T47D (cell line): ENCODE measurements at places on chromosomes 7 and 10.

DNA sequence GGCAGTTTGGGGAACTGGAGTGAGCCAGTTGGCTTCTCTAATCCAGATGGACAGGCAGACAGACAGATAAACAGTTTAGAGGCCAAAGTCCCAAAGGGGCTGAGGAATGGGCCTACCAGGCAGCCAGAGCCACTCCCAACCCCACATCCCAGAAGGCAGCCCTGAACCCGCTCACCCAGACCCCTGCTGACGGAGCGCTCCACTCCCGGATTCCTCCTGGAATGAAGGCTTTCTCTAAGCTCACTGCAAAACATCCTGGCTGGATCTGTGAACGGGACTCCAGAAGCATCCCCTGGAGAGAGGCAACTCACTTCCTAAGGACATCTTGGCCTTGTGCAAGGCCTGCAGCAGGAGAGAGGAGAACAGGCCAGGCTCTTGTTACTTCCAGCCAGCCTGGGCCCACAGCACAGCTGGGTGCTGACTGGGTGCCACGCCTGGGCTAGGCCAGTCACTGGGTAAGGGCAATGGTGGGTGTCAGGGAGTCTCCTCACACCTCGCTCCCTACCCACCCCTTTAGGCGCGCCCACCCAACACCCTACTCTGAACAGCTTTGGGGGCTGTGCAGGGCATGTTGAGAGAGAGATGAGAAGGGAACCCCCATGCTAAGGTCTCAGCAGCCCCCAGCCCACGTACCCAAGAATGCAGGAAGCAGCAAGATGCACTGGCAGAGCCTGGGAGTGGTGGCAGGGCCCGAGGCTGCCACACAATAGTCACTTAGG is 168.6 kb upstream of the ZMIZ1 start:
- DNase-seq: no peak

GRCh38 chr7:95089414-95090315 is 182.3 kb downstream of the PPP1R9A start:
- no peak for DNase-seq

DNA sequence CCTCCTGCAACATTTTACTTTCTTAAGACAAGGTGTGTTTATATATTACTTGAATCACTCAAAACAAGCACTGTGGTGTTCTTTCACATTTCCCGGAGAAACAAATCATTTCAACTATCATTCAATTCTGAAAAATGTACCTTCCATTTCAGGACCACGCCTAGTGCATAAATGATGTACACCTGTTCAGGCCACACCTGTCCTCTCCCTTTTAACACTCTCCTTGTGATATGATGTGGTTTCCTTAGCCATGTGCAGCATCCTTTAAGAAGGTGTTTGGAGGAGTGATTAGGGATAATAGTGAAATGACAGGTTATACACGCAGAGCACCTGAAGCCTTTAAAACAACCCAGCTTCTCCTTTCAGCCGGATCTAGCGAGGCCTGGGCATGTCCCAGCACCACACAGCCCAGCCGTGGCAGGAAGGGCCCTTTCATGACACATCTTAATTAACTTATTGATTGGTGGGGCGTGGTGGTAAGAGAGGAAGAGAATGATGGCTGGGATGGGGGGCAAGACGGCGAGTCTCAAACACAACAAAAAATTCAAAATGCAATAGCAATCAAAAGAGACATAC is 26.9 kb downstream of the ABLIM1 start:
- no peak for DNase-seq

GRCh38 chr7:90383422-90383821 is 19.8 kb upstream of the CLDN12 start:
- no peak for DNase-seq

DNA sequence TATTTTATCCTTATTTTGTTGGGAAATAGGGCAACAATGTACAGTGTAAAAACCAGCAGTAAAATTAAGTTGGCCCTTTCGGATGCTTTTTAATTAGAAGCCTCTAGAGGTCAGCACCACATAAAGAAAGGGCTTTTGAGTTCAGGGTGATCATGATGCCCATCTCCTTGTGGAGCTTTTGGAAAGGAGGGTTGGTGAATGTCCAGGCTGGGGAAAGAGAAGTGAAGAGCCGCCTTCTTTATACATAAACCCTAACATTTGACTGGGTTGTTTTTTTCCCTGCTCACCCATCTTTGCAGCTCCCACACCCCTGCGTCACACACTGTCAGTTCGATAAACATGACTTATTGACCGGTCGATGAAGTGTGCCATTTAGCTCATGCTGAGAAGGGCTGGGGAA is 29.8 kb downstream of the MTURN start:
- peak; percentile 48 for DNase-seq

DNA sequence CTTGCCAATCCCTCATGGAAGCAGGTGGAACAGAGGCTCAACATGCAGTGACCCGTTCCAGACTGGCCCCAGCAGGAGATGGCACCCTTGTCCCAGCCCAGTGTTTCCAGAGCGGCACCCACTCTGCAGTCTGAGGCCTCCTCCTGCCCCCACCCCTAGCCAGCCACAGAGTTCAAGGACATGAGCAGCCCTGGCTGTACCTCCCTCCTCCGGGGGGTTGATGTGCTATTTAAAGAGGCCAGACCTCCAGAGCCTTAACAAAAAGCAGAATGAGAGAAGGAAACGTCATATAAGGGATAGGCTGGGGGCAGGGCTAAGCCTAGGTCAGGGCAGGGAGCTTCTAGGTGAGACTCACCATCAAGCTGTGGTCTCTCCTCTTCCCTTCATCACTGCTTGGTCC is 115.7 kb upstream of the NANOS1 start:
- DNase-seq: no peak

DNA sequence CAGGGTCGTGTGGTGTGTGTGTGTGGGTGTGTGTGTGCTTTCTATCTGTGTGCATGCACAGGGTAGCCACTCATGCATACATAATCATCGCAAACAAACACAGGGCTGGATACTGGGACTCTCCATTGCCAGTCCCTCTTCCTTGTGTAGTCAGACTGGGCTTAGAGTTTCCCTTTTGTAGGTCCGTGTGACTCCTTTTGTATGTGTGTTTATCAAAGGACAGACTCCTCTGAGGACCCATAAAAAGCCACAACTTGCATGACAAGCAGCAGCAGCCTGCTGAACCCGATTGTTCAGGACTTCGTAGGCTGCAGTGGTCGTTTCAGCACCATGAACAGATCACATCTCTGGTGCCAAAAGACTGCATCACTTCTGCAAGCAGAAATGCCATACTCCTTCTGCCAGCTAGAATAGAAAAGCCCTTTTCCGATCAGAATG is 895 bp downstream of the VSTM2A start:
- peak; percentile 79 for DNase-seq

DNA sequence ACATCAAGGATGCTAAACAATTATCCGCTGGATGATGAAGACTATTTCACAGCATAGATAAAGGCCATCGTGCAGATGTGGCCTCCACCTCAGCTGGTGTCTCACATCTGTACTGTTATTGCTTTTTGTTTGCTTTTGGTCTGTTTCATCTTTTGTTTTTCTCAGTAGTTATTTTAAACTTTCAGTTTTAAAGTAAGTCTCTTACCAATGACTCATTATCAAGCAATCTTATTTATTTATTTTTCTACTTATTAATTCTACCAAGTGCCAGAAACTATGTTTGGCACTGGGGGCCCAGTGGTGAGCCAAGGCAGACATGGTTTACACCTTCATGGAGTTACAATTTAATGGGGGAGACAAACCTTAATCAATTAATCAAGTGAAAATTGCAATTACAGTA is 250.9 kb upstream of the TMEM72 start:
- no peak for DNase-seq

DNA sequence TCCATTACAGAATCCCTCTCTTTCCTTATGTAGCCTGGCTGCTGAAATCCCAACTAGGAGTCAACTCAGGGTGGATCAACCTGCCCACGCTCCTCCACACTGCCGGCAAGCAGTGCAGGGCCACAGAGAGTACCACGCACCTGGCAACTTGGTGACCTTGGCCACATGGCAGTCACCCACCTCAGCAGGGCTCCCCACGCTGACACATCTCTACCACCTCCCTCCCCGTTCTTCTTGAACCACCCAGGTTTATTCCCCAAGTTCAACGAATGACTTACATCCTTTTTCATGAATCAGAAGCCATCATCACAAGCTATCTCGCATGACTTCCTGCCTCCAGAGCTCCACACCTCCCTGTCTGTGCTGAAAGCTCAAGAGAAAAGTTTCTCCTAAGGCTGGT is 153.4 kb downstream of the GRID1 start:
- no peak for DNase-seq

DNA sequence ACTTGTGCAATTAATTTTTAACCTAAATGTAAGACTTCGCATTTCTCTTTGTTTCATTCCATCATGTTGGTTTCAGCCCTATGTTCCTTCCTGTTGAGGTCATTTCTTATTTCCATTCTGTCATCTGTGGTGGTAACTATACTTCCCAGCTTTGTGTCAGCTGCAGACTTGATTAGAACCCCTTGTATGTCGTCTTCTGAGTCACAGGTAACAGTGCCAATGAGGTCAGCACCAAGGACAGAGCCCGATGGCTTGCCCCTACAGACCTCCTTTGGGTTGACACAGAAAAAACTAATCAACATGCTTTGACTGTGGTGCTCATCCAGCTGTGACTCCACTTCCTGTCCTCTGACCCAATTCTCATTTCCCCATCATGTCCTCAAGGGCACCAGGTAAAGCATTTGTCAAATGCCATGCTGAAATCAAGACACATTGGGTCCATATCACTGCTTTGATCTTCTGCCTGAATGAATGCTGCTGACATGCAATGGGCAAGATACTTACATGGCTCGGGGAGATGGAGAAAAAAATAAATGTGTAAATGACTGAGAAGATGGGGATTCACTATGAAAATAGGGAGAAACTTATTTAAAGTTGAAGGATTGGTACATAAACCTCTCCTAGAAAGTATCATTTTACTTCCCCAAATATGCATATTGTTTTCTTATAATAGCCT is 25.6 kb upstream of the CRTAC1 start:
- no peak for DNase-seq

GRCh38 chr10:71270301-71271220 is 48.5 kb upstream of the SLC29A3 start:
- DNase-seq: peak; percentile 70

DNA sequence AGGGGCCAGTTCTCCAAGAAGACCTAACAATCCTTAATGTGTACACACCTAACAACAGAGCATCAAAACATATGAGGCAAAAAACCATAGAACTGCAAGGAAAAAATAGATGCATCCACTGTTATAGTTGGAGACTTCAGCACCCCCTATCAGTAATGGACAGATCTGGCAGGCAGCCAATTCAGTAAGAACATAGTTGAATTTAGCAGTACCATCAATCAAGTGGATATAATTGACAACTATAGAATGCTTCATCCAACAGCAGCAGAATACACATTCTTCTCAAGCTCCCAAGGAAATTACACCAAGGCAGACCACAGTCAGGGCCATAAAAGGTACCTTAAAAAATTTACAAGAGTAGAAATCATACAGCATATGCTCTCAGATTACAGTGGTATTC is 42.2 kb downstream of the POLL start:
- DNase-seq: no peak

DNA sequence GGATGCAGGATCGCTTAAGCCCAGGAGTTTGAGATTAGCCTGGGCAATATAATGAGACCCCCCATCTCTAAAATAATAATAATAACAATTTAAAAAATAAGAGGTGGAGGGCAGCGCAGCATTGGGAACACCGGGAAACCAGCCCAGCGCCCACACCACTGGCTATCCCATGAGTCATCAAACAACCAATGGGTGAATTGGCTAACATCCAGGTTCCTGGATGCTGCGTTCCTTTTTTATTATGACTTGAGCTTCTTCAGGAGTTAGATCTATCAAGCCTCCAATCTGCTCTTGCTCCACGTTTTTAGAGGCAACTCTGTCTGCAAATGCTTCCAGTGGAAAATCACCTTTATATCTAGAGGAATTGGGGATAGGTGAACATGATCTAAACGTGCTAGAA is 10.0 kb upstream of the LRRC4 start:
- no peak for DNase-seq

DNA sequence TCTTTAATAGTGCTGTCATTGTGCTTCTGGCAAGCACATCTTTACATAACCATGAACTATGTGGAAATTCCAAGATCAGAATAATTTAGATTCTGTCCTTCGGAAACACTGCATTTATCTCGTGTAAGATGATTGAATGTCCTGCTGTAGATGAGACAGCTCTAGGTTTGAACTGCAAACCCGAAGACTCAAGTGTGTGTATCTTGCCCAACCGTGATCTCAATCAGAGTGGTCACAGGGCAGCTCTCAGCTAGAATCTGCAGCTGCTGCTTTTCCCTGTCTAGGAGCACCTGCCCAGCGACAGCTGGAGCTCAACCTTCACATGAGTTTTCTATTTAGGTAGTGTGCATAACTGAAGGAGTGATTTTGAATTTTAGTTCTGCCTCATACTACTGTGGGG is 17.5 kb upstream of the KIF20B start:
- no peak for DNase-seq

- DNase-seq: peak; percentile 9
Observed at GRCh38 chr7:17299483-17299991, 1.1 kb downstream of the AHR start.

GRCh38 chr10:50604049-50604640 is 19.6 kb downstream of the SGMS1 start:
- no peak for DNase-seq

- no peak for DNase-seq
Observed at GRCh38 chr10:64867501-64867962, 1346.3 kb downstream of the REEP3 start.

GRCh38 chr10:19656420-19657042 is 159.7 kb upstream of the PLXDC2 start:
- DNase-seq: no peak

GRCh38 chr7:7761340-7761973 is 43.0 kb upstream of the RPA3 start:
- DNase-seq: peak; percentile 65
